ENCODE measurements at places on chromosomes 4 and X. TPM values are rescaled to one million over a fixed set of nuclear protein-coding genes. Genes with fewer than 3 reads are reported as not detected.

ARHGAP4 gene
- polyA plus RNA-seq, result 96.6 TPM

KLHL8 gene
- polyA plus RNA-seq, result 10.3 TPM

NWD2 gene
- not detected for polyA plus RNA-seq

CENPE gene
- 0.14 TPM for polyA plus RNA-seq

CXCL1 gene
- not detected for polyA plus RNA-seq

VSIG1 gene
- polyA plus RNA-seq, result 8.4 TPM

TEX13B gene
- not detected for polyA plus RNA-seq

IL2RG gene
- polyA plus RNA-seq, result 951 TPM

BEX5 gene
- 11.1 TPM for polyA plus RNA-seq

GSPT2 gene
- 10.1 TPM for polyA plus RNA-seq

PTPN13 gene
- not detected for polyA plus RNA-seq

SPANXN1 gene
- not detected for polyA plus RNA-seq

MAGEA11 gene
- polyA plus RNA-seq, result not detected

ANTXR2 gene
- 22.1 TPM for polyA plus RNA-seq

XAGE1B gene
- not detected for polyA plus RNA-seq

SPANXN3 gene
- not detected for polyA plus RNA-seq

TLR6 gene
- not detected for polyA plus RNA-seq
